ENCODE measurements at places on chromosomes 3 and 15.

DNA sequence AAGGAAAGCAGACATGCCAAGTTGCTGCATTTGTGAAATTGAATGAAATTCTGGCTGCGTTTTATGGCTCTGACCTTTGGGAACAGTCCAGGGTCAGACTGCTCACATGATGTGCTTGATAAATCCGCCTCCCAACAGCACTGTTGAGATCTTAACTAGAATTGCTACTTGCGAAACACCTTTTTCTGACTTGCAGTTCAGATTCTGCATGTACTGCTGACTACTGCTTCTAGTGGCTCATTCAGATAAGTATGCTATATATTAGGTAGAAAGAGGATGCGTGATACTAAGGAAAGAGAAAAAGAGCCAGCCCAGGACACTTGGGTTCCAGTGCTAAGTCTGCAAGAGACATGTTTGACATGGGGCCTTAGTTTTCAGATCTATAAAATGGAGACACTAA, 129.4 kb downstream of the LPP start:
- DNase-seq = no peak

- DNase-seq = peak; percentile 76
Observed at GRCh38 chr3:147652651-147653366, 243.6 kb downstream of the ZIC1 start.

GRCh38 chr15:80034629-80035028, 24.8 kb upstream of the ZFAND6 start:
- DNase-seq = no peak

GRCh38 chr3:192332386-192333291, 394.7 kb downstream of the FGF12 start:
- no peak for DNase-seq

- no peak for DNase-seq
Observed at GRCh38 chr3:71905426-71905825, 120.5 kb upstream of the PROK2 start.

DNA sequence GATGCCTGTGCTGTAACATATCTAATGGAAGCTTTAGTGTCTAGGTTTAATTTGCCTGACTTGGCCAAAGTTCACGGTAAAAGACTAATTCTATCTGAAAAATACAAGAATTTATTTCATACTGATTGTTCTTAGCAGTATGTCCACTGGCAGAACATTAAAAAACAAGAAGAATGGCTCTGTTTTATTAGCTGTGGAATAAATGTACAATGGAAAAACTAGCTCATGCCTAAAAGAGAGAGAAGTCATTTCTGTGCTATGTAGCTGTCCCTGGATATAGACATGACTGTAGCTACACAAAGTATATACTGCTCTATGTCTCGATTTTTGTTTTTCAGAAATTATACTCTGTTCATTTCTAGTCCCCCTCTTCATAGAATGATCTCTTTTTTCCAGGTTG, 13.9 kb upstream of the VGLL3 start:
- no peak for DNase-seq

DNA sequence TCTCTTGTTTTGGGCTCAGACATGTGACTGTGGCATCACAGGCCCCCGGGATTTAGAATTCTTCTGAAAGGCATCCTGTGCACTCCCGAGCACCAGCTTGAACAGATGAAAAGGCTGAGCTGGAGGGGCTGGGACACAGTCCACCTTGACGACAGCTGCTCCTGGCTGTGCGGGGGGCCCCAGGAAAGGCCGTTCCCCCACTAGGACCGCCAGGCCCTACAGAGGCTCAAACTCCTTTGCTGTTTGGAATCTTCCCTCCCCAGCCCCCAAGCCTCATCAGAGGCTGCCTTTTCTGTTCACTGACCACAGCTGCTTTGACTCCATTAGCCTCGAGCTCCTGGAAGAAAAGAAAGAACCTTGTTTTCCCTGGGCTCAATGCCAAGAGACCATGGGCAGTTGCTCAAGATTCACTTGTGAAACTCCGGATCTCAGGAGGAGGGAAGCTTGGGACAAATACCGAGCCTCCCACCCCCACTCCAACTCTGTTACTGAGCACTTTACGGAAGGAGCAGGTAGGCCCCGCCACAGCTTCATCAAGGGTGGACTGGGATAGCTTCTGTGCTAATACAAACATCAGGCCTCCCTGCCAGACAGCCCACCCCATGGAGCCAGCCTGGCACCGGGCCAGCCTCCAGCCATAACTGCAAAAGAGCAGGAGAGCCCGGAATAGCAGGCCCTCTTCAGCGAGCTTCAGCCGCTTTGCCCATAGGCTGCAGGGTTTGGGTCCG, 15.7 kb downstream of the CIDEC start:
- DNase-seq = peak; percentile 38

DNA sequence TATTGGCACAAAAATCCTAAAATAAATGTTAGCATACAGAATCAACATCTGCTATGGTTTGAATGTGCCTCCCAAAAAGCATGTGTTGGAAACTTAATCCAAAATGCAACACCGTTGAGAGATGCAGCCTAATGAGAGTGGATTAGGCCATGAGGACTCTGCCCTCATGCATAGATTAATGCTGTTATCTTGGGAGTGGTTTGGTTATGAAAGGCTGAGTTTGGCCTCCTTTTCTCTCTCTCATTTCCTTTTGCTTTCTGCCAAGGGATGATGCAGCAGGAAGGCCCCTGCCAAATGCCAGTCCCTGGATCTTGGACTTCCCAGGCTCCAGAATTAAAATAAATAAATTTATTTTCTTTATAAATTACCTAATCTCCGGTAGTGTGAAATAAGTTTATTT, 49.4 kb downstream of the SYNM start:
- no peak for DNase-seq

GRCh38 chr3:189718215-189718614, 87.0 kb downstream of the TP63 start:
- no peak for DNase-seq

- no peak for DNase-seq
Observed at GRCh38 chr3:13513913-13514517, 33.9 kb downstream of the HDAC11 start.

DNA sequence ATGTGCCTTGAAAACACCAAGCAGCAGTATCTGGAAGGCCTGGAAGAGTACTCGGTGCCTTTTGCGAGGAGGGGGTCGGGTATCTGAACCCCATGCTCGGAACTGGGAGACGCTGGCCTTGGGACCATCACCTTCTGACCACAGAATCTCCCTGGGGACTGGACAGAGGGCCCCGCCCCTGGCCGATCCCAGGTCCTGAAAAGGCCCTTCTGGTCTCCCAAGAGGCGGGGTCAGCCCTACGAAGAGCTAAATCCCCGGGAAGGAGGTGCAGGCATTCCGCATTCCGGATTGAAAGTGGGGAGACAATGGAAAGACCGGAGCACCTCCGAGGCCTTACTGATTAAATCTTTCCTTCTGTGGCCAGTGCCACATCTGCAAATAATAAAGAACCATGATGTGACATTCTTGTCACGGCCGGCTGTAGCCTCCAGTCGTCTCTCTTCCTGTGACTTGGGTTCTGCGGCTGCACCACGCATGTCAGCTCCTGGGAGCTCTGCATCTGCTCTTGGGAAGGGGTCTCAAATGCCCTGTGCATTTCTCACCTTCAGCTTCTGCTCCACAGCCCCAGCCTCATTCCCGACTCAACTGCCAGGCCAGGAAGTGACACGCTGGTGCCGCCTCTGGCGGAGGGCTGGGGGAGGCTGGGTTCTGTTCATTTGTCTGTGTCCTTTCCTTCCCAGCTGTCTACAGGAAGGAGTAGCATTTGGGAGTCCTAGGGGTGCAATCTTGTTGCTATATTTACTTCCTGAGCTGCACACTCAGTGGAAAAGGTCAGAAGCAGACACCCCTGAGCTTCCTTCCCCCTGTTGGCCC, 173.5 kb downstream of the KLF13 start:
- DNase-seq = peak; percentile 9

DNA sequence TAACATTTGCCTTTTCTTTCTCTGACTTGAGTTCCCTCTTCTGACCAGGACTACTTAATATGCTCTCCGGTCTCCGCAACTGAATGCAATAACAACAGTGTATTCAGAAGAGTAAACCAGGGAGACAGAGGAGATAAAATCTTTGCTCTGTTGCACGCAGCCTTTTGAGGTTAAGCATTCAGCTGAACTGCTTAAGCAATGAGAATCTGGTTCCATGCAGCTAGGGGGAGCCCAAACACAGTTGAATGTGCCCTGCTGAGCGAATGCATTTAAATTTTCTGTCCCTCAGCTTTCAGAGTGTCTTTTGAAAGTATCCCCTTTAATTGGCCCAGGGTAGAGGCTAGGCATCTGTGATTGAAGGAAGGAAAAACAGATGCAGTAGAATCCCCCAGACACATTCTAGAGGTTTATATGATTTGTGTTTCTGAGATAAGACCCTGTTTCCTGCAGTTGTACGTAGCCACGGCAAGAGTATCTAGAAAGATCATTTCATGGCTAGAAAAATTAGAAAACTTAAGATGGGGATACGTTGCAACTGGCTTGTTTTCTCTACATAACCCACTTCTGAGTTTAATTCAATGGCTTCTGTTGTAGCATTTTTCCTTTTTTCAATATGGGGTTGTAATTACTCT, 309.6 kb downstream of the TUSC7 start:
- DNase-seq = peak; percentile 72
